CD4-positive, alpha-beta T cell treated with Interleukin-12 subunit alpha and Interleukin-12 subunit beta, for 1 hour (primary cell): ENCODE measurements at places on chromosomes 2 and 18.
A peak's percentile ranks its signal among the peaks of the same experiment; 100 is the strongest.

DNA sequence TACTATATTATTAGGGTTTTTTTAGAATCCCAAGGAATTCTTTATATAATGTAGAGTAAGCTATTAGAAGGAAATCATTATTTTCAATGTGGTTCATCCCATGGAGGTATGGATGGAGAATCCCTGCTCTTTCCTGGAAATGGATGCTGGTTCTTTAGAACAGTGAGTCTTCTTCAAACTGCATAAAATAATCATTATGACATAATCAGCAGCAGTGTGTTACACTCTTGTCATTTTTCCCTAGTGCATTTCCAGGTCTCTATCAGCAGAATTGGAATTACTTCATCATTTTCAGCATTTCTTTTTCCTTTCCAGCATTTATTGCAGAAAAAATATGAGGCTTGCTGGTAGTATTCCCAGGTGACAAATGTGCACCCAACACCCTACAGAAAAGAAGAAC is 168.1 kb downstream of the ETAA1 start:
- no peak for DNase-seq

DNA sequence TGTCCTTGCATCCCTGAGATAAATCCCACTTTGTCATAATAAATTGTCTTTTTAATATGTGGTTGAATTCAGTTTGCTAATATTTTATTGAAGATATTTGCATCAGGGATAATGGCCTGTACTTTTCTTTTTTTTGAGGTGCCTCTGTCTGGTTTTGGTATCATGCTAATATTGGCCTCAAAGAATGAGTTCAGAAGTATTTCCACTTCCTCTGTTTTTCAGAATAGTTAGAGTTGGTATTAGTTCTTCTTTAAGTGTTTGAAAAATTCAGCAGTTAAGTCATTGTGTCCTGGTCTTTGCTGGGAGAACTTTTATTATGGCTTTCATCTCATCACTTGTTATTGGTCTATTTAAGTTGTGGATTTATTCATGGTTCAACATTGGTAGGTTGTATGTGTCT is 464.1 kb upstream of the CRIM1 start:
- DNase-seq, result no peak

DNA sequence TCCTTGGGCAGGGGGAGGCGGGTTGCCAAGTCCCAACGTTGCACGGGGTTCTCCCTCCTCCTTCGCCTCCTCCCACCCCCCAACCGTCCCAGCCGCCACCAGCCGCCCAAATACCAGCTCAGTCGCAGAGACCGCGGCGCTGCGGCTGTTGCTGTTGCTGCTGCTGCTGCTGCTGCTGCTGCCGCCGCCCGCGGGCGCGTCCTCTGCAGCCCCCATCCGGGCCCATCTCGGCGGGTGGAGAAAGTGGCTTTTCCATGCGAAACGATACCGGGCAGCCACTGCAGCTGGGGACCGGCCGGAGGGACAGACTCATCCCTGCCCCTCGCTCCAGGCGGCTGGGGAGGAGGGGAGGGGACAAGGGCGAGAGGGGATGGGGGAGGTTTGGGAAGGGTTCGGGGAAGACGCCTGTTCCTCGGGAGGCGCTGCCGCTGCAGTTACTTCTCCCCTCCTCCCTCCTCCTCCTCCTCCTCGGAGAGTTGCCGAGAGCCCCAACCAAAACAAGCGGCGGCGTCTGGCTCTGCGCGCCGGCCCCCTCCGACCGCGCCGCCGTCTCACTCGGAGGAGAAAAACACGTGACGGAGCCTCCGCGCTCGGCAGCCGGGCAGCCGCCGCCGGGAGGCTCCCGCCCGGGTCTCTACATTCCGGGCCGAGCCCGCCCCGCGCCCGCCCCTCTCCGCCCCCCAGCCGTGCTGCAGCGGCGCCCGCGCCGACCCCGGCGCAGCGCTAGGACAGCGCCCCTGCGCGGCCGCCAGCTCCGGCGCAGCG is at the start of gene IRS1:
IRS1 (minus strand) TSS at position 610 of the 765 bp plus-strand sequence. CDS start 1,082 bp downstream, outside the sequence.
- peak; percentile 64 for DNase-seq

- no peak for DNase-seq
These were observed 336.7 kb upstream of the CNTNAP5 start for GRCh38 chr2:123688231-123688940.

- DNase-seq, result no peak
These were observed 70.4 kb downstream of the IL1R2 start for GRCh38 chr2:102061962-102062795.

DNA sequence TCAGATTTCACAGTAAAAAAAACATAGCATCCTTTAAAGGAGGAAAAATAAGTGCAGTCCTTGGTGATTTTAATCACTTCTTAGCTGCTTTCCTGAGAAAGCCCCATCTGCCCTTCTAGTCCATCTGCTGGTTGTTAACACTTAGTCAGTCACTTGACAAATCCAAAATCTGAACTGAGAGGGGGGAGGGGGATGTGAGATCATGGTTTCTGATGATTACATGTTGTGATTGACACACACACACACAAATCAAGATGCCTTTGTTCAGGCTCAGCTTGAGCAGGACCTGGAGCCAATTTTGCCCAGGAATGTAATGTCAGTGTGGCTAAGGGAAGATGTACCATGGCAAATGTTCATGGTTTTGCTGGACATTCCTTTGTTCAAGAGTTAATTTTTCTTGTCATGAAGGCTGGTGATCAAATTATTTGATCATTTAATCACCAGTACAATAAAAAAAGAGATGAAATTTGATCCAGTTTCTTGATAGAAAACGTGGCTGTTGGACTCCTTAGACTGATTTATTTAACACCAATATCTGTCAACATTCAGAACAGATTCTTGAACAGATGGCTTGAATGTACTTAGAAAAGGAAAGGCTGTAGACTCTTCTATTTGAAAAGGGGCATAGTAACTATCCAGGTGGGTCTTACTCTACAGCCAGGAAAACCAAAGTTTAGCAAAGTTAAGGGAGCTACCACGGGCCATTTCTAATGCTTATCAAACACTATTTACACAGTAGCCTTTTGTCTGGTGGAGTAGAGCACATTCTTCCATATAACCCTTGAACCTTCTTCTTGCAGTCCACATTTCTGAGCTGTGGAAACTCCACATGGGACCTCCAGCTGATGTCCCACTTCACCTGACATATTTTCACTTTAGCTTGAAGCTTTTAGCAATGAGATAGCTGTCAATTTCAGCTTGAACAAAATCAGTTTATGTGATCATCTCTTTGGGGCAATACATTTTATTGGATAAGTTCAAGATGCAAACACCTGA is 408.7 kb downstream of the PIK3C3 start:
- DNase-seq, result no peak

GRCh38 chr18:74806700-74807416 is 209.2 kb downstream of the ZNF407 start:
- DNase-seq, result no peak

- DNase-seq, result no peak
These were observed 32.3 kb downstream of the MROH2A start for GRCh38 chr2:233810385-233810784.

- DNase-seq, result no peak
These were observed 244.2 kb upstream of the SALL3 start for GRCh38 chr18:78735131-78736014.

- no peak for DNase-seq
These were observed 528 bp upstream of the PCGF1 start for GRCh38 chr2:74507926-74508520.

DNA sequence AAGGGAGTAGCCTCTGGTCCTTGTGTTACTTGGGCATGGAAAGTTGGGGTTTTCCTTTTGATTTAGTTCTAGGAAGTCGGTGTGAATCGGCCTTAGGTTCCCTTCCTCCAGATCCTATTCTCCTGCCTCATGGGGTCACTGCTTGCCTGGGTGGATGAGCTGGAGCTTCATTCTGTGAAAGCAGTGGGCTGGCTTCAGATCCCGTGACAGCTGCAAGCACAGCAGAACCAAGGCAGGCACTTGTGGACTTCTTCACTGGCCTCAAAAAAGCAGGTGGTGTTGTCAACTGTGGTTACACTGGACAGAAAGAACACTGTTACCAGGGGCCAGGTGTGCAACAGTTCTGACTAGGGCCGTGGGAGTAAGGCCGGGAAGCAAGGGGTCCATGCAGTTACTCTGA is 243.4 kb downstream of the LDLRAD4 start:
- no peak for DNase-seq

DNA sequence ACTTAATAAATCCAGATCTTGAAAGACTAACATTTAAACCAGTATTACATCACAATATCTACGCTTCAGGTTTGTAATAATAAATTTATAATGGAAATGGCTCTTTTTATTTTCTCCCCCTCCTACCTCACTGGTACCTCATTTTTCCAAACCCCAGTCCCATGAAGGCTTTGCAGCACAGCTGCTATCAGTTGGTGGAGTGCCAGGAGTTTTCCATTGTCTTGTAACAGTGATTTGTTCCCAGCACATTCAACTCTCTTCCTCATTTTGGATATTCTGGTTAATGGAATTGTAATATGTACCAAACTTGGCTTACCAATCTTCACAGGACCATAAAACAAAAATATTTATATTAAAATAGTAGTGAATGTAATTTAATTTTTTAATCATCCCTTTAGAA is 91.2 kb downstream of the VRK2 start:
- DNase-seq, result no peak

GRCh38 chr2:119647440-119648169 is 31.4 kb upstream of the TMEM177 start:
- no peak for DNase-seq

DNA sequence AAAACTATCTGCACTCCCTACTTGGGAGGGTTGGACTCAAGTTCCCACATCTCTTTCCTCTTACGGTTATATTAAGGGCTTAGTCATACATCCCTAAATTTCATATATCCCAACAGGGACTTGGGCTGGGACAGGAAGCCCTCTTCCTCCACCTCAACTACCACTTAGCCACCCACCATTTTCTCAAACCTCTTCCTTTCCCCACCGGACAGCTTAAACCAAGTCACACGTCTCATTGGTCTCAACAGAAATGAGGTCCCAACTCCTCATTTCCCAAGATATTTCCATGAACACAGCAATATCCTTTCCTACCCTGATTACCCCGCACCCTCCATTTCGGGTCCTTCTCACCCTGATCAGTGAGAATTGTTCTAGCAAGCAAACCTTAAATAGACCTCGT is 736 bp downstream of the ZSCAN30 start:
- no peak for DNase-seq

DNA sequence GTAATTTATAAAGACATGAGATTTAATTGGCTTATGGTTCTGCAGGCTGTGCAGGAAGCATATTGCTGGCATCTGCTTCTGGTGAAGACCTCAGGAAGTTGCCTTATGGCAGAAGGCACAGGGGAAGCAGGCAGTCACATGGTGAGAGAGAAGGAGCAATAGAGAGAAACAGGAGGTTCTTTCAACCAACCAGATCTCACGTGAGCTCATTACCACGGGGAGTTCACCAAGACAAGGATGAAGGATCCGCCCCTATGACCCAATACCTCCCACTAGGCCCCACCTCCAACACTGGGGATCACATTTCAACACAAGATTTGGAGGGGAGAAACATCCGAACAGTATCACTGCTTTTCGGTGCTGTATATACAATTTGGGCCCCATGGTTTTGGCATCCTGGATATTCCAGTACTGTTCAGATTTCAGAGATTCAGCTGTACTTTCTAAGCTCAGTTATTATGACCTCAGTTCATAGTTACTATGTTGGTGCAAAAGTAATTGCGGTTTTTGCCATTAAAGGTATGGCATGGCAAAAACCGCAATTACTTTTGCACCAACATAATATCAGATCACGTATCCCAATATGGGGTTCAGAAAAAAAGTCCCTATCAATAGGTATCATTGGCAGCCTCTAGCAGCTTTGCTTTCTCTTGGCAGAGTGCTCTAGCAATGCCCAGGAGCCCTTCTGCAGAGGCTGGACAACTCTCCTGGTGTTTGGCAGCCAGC is 189.6 kb upstream of the SIX3 start:
- DNase-seq, result no peak

- DNase-seq, result peak; percentile 86
These were observed 98.4 kb downstream of the UXS1 start for GRCh38 chr2:106095478-106096298.

DNA sequence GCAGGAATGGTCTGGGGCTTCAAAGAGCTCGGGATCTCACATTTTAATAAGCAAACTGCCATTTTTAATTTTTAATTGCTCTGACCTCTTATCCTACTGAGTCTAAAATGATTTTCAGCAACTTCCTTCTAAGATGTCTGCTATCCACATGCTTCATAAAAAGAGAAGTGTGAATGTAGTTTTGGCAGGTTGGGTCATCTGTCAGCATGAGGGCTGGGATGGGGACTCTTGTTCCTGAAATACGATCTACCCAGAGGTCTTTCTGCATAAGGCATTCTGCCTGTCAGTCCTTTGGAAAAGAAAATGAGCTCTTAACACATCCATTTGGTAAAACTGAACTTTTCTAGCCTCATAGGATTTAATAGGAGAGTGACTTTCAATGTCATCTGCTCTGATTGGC is 252.8 kb upstream of the APCDD1 start:
- no peak for DNase-seq

DNA sequence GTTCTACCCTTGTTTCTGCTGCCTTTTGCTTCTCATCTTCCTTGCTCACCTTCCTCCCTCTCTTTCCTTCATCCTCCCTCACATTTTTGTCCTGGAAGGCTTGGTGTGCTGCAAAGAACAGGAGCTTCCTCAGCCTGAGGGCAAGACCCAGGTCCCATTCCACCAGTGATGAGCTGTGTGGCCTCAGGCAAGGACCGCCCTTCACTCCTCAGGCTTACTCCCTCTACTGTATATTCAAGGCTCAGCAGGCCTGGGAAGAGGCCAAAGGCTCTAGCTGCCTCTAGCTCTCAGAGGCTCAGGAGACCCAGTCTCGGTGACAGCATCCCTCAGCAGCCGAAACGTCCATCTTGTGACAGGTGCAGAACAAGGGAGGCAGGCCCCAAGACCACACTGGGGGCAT is 97.5 kb downstream of the MRO start:
- no peak for DNase-seq

- DNase-seq, result no peak
These were observed 27.8 kb downstream of the ANO7 start for GRCh38 chr2:241216211-241216761.

DNA sequence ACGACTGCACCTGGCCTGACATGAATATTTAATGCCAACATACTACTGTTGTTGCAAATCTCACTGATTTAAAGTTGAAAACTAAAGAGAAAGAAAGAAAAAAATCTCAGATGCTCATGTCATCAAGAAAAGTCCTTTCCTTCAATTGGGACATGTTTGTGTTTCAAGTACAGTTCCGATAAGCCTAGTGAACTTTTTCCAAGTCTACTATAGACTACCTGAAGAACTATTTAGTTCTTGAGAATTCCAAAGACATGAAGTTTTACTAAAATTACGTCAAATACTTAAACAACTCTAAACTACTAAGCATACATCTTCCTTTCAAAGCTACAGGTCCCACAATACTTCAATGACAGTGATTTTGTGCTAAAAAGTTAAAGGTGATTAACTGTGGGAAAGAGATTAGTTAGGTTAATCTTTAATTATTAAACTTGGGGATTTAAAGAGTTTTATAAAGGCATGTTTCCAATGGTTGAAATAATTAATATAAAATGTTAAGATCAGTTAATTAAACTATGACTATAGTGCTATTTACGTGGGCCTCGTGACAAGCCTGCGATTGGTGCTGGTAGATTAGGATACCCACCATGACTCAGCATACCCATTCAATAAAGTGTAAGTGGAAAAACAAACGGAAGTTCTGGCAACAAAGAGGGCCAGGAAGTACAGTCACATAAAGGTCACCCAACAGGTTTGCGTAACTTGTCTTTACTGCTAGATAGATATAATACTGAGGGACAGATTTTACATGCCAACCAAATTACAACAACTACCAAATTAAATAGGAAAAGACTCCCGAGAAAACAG is 55.5 kb downstream of the SEPTIN10 start:
- DNase-seq, result no peak
